ENCODE measurements at places on chromosomes 7 and 10.
A peak's percentile ranks its signal among the peaks of the same experiment; 100 is the strongest.

DNA sequence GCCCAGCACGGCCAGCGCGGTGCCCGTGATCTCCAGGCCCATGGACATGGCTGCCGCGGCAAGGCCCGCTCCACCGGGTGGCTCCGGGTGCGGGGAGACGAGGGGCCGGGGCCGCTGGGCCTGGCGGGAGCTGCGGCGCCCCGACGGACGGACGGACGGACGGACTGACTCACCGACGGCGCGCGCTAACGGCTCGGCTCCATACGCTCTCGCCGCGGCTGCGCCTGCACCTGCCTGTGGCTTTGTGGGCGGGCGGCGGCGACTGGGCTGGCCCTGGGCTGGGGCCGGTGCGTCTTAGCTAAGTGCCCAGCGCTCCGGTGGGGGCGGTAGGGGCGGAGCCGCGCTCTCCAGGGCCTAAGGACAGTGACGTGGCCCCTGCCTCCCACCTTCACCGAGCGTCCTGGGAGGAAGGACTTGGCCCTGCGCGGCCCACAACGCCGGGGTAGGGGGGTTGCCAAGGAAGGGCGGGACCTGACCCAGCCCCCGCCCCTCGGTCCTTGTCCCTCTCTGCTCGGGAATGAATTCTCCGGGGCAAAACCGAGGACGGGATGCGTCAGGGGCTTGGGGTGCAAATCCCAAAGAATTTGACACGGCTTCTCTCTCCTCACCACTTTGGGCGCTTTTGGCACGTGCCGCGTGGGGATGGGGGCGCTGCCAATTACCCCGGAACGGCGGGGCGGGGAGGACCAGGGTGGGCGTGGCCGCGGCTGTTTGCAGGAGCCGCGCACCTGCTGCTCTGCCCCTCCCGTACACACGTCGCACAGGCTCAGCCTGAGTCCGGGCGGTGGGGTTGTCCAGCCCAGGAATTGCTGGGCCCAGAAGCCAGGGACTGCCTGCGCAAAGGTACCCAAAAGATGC, at the start of gene CLDN3:
Gene CLDN3, minus strand, starts transcription at position 269 of the 858 bp plus-strand sequence. Its CDS starts 221 bp downstream, at position 48.
- DNase-seq: no peak

DNA sequence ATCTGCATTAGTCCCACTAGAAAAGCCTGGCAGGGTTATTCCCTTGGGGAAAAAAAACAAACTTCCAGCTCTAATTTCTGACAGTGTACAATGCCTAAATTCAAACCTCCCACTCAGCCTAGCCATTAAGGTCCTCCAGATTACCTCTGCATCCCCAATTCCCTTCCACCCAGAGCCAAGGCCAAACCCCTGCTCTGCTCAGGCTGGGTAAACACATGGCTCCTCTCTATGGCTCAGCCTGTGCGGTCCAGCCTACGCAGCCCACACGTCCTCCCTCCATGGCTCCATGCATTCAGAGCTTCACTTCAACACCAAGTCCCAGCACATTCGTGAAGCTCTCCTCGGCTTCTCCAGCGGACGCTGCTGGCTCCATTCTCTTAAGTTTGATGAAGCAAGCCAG, 5.2 kb downstream of the DLG5 start:
- DNase-seq: no peak

- no peak for DNase-seq
Observed at GRCh38 chr7:30849565-30849964, 62.1 kb upstream of the AQP1 start.

DNA sequence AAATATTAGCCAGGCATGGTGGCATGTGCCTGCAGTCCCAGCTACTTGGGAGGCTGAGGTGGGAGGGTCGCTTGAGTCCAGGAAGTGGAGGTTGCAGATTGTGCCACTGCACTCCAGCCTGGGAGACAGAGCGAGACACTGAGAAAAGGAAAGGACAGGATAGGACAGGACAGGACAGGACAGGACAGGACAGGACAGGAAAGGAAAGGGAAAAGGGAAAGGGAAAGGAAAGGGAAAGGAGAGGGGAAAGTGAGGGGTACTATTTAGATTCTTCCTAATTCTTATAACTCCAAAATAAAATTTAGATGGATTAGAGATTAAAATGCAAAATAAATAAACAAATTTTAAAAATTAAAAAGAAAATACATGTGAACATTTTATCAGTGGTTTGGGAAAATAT, 58.7 kb downstream of the PIK3AP1 start:
- no peak for DNase-seq

DNA sequence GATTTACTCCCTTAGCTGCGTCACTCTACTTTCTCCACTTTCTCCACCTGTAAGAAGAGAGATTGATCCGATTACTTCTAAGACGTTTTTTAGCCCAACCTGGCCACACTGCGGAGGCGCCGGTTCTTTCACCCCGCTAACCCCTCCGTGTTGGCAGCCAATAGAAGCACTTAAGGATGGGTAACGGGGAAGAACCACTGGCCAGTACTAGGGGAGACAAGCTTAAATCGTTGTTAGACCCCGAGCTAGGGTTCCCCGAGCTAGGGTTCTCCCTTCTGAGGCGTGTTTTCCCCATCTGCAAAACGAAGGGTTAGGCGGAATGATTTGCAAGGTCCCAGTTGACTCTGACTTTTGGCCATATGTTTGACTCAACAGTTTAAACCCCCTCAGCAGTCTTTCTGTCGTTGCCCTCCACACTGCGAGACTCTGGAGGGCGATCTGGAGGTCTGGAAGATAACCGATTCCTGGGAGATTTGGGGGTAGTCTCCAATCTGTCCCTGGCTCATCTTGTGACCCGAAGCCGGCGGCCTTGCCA, 644 bp downstream of the UMAD1 start:
- peak; percentile 6 for DNase-seq

DNA sequence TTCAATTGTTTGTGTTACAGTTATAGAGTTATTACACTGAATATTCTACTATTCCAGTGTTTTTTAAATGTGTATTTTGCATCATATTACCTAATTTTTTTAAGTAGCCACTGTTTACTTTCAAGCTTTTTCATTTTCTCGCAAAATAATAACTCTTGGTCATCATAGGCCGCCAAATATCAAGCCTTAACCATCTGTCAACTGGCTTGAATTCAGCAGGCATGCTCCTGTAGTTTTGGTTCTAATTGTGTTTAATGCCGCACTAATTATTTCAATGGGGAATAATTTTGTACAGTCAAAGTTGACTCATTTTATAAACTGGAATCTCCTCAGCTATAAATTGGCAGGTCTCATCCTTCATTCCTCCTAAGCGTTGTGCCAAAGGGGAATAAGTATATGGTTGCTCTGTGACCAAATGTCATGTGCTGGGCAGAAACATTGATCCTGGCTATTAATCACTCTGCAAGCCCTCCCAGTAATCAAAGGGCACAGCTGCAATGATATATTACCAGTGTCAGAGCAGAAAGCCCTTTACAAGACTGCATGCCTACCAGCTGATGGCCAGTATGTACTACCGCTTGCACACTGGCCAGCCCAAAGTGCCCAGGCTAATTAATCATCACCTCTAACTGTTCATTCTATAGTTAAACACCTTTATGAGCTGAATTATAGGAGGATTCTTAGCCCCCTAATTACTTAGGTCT, 74.8 kb downstream of the SKAP2 start:
- DNase-seq: peak; percentile 24

- DNase-seq: no peak
Observed at GRCh38 chr10:101087965-101088364, 26.2 kb downstream of the KAZALD1 start.

GRCh38 chr7:142451296-142451695, 193.4 kb upstream of the PRSS58 start:
- no peak for DNase-seq

- DNase-seq: peak; percentile 91
Observed at GRCh38 chr7:26156451-26157420, 4.7 kb downstream of the NFE2L3 start.

GRCh38 chr10:61061923-61062504, 118.0 kb upstream of the RHOBTB1 start:
- no peak for DNase-seq

DNA sequence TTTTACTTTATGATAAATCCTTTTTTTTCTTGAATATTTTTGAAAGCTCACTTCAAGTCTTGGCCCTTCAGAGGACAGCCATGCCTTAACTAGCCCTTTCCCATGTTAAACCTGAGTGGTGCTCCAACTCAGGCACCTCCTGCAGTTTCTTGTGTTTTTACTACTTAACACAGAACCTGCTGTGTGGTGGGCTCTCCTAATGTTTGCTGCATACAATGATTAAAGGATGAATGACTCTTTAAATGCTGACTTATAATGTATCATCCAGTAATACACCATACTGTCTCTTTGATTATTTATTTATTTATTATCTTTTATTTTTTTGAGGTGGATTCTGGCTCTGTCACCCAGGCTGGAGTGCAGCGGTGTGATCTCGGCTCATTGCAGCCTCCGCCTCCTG, 179.4 kb downstream of the SEMA3E start:
- no peak for DNase-seq

DNA sequence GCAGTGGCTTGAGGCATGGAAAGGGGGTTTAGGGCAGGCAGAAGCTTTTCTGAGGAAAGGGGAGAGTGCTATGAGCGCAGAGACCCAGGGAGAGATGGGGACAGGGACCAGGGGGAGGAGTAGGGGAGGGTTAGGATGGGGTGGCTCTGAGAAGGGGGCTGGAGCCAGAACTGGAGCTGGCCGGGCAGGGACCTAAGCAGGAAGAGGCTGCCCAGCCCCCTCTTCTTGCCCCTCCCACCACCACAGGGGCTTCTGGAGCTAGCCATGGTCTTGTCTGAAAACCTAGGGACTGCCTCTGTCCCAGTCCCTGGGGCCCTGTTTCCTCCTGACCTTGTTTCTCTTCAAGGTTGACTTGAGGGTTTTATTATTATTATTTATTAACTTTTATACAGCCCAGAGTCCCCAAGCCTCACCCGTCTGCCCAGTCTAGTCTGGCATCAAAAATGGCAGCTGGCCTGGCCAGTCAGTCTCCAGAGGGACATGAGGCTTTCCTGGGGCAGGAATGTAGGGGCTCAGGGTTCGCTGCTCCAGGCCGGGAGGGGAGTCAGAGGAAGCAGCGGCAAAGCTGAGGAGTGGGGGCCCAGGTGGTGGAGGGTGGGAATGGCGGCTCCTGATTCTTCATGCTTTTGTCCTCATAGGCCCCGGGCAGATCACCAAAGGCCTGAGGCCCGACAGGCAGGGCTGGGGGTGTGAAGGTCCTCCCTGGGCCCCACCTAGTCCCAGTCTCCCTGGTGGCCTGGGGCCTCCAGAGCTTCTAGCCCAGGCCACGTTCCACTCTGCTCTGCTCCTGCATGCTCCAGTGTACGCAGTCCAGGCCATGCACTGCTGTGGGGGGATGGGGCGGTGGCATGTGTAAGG, 5.7 kb downstream of the TRIM8 start:
- no peak for DNase-seq

DNA sequence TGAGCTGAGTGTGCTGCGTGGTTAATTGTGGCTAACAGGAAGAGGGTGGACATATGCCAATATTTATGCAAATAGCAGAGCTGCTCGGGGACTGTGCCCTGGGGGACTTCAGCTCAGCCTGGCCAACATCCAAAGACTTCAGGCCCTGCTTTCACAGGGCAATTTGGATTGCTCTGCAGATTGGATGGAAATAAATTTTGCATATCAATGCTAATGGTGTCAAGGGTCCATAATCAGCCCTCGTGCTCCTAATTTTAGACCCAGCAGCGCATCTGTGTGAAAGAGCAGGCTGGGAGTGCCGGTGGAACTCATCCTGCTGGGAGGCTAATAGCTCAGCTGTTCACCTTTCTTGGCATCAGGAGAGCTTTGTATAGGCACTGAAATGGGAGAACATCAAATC, 270.1 kb downstream of the TCERG1L start:
- no peak for DNase-seq

- no peak for DNase-seq
Observed at GRCh38 chr7:95398155-95398940, 2.2 kb upstream of the PON3 start.

DNA sequence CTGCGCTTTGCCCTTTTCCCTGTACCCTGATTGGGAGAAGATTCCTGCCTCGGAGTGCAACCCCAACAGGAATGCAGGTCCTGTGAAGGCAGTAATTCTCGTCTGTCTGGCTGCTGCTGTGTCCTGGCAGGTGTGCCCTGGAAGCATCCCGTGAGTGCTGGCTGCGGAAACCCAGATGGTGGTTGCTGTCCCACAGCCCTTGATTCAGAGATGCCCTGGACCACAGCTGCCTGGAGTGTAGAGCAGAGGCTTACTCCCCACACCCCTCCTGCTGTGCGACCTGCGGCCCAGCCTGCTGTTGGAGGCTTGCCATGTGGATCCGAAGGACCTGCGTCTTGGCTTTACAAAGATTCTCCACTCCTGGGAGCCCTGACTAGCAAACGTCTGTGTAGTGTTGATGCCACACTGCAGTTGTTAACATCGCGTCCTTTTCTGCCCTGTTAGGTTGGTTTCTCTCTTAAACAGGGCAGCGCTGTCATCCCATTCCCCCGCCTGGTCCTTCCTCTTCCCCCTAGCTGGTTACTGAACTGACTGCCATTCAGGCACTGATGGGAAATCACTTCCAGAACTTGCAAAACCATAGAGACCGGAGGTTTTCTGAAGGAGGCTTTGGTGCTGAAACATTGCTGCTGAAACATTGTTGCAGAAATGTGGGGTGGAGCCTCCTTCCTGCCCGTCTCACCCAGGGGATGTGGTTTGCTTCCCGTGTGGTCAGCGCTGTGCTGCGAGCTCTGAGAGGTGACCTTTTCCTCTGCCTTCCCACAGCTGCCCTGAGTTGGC, 53.3 kb downstream of the DNAJB6 start:
- no peak for DNase-seq

- no peak for DNase-seq
Observed at GRCh38 chr10:89025453-89025852, 34.9 kb downstream of the FAS start.

- DNase-seq: no peak
Observed at GRCh38 chr10:58341947-58342346, 7.1 kb downstream of the UBE2D1 start.

GRCh38 chr10:52703898-52704297, 68.7 kb downstream of the MBL2 start:
- peak; percentile 14 for DNase-seq

DNA sequence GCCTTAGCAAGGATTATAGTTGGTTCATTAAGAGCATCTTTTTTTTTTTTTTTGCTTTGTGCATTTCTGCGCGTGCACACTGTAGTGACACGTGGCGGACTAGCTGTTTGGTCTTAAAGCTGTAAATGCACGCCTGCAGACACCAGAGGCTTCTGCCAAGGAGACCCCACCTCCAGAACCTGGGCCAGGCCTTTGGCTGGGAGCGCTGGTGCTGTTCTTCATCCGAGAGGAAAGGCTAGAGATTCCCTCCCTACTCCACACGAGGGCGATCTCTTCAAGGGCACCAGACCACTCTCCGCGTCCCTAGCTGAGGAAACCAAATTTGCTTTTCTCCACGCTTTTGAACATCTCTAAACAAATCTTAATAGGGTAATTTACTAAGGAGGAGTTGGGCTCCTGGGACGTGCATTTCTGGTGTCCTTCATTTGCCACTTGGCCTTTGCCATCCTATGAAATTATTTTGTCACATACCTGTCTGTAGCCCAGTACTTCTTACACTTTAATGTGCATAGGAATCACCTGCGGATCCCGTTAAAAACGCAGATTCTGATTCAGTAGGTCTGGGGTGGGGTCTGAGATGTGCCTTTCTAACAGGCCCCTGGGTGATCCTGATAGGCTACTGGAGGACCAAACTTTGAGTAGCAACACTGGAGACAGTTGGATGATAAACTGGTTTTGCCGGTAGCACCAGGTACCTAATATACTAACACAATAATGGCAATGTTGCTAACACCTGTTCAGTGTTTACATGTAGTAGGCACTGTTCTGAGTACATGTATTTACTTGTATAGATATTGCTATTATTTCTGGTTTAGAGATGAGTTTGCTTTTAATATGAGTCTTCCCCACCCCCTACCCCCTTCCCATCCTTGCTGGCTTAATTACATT, 1.3 kb upstream of the SLC26A5 start:
- peak; percentile 19 for DNase-seq

- no peak for DNase-seq
Observed at GRCh38 chr7:124552217-124552616, 213.4 kb downstream of the GPR37 start.

GRCh38 chr7:2218444-2218785, 14.3 kb downstream of the MAD1L1 start:
- no peak for DNase-seq

Measured in fibroblast of skin of abdomen (primary cell).